ENCODE measurements at places on chromosomes 2 and 18.

DNA sequence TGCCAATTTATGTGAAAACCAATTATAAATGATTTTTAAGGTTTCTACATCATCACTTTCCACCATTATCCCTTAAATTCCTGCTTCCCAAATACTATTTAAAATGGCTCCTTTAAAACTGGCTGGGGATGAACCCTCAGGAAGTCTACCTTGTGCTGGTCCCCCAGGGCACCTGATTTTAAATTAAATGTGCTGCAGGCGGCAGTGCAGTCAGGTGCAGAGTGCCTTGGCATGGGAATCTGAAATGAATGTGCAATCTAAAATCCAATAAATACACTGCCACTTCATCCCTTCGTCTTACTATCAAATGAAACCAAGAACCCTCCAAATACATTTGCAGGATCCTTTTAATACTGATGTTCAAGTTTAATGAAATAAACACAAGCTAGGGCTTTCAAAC is 61.8 kb downstream of the C2orf76 start:
- DNase-seq: no peak

DNA sequence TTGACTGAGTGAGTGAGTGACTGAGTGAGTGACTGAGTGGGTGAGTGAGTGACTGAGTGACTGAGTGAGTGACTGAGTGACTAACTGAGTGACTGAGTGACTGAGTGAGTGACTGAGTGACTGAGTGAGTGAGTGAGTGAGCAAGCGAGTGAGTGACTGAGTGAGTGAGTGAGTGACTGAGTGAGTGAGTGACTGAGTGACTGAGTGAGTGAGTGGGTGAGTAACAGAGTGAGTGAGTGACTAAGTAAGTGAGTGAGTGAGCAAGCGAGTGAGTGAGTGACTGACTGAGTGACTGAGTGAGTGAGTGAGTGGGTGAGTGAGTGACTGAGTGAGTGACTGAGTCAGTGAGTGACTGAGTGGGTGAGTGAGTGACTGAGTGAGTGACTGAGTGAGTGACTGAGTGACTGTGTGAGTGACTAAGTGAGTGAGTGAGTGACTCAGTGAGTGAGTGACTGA is 11.9 kb downstream of the MAL start:
- no peak for DNase-seq

DNA sequence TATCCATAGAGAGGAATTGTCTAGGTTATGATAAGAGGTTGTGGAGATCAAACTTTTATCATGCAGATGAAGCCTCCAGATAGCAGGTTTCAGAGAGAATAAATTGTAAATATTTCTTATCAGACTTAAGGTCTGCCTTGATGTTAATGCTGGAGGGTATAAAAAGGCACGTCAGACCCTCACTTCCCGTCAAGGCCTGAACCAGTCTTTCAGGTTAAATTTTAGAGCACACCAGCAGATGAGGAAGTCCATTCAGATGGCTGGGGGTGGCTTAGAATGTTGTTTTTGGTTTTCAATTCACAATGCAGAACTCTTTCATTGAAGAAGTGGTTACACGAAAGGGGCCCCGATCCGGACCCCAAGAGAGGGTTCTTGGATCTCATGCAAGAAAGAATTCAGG is 144.4 kb upstream of the FBXO11 start:
- no peak for DNase-seq

DNA sequence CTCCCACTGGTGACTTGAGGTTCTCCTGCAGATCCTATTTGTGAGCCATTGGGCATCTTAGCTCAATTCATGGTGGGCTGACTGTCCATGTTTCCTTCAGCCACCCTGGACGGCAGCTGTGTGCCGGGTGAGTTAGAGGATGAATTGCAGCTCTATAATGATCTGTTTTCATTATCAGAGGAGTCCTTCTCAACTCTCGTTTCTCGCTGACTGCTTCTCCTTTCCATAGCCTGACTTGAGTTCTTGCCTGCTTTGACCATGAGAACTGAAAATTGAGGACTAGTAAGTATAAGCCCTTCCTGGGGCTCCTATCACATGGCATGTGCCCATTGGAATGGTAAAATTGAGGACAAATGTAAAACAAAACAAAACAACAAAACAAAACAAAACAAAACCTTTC is 121.8 kb downstream of the CDC42EP3 start:
- DNase-seq: no peak

DNA sequence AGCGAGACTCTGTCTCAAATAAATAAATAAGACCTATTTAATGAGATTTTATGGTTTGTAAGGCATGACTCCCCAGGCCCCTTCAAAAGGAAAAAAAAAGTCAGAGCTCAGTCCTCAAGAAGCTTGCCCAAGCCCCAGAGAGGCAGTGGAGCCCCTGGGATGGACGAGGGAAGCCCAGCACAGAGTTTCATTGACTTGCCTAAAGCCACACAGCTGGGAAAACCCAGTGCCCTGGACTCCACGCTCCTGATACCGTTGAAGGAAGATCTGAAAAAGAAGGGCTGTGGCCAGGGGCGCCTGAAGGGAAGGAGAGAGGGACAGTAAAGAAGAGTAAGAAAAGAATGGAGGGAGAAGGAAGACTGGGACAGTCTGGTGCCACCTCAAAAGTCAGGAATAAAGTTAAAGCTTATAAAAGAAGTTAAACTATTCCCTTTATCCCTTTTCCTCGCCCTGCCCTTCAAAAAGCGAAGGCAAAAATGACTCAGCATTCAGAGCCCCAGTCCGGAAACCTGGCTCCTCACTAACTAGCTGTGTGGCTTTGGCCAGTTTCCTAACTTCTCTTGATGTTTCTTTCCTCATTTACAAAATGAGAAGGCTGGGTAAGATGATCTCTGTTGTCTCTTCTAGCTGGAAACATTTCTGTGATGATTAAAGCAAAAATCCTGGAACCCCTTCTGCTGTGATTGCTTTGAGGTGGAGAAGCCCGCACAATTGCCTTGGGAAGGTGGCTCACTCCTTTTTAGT is 46.7 kb downstream of the LYPD1 start:
- DNase-seq: no peak

DNA sequence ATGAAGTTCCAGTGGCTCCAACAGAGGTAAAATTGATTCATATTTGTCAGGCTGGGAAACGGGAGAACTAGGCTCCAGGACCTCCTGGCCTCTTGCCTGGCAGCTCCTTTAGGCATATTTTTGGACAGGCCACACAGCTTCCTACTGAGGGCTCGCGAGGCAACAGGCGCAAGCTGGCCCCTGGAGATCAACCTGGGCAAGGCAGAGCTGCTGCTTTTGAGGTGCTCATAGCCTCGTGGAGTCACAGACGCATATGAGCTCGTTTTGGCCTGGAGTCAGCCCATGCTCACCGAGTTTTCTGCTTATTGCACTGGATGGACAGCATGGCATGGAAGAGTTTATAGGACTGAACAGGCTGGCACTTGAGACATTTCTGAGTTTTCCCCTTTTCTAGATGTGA is 97.7 kb downstream of the CAPN13 start:
- DNase-seq: no peak

- DNase-seq: no peak
These were observed 150.5 kb downstream of the MYO5B start for GRCh38 chr18:50044402-50044801.

- DNase-seq: no peak
These were observed 90.0 kb upstream of the NYAP2 start for GRCh38 chr2:225309516-225309915.

- no peak for DNase-seq
These were observed 130.9 kb downstream of the NCOA1 start for GRCh38 chr2:24621779-24622538.

GRCh38 chr18:80188643-80189530 is 58.4 kb downstream of the PARD6G start:
- no peak for DNase-seq

- DNase-seq: no peak
These were observed 56.2 kb upstream of the LYPD6B start for GRCh38 chr2:148982282-148982681.

DNA sequence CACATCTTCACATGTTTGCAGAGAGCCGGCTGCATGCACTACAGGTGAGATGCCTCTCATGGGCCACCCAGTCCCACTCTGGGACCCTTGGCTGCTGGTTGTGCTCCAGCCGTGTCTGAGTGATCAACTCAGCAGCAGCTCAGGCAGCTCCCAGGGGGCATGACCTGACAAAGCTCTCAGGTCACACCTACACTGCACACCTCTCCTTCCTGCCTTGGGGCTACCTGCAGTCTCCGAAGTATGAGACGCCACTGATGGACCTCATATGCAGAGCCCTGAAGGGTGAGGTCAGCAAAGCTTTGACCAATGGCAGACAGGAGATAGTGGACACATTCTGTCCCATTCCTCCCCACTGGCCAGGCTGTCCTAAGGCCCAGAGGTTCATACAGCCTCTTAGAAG is 51.4 kb downstream of the LBH start:
- DNase-seq: no peak

GRCh38 chr2:204234879-204235278 is 298.3 kb downstream of the ICOS start:
- no peak for DNase-seq

GRCh38 chr2:209323738-209324137 is 100.1 kb upstream of the MAP2 start:
- DNase-seq: no peak

DNA sequence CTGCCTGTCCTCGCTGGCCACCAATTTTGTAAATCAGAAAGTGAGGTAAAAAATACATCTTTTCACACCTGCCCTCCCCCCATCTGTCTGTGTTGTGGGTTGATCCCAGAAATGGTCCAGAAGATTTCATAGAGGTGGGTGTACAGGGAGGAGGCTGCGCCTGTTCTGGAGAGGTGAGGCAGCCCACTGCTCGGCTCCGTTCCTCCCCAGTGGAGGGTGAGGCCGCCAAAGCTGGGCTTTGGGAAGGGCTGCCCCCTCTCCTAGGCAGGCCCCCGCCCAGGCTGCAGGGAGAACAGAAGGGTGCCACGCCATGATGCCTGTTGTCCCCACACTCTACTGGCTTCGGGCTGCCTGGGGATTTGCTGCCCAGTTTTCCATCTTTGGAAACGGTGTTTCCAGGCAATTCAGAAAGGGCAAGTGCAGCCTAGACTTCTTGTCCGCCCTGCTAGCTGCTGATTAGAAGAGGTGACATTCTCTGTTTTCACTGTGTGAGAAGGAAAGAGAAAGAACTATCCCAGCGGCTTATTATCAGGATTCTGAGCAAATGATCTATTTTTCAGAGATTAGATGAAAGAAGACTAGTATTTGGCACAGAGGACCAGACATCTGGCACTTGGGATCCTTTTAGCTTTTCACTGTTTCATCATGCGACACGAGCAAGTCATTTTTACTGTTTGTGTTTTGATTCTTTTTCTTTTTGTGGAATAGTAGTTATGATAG is 18.7 kb downstream of the SMARCAL1 start:
- no peak for DNase-seq

- no peak for DNase-seq
These were observed 439.8 kb upstream of the SLC14A2 start for GRCh38 chr18:45175511-45175910.

DNA sequence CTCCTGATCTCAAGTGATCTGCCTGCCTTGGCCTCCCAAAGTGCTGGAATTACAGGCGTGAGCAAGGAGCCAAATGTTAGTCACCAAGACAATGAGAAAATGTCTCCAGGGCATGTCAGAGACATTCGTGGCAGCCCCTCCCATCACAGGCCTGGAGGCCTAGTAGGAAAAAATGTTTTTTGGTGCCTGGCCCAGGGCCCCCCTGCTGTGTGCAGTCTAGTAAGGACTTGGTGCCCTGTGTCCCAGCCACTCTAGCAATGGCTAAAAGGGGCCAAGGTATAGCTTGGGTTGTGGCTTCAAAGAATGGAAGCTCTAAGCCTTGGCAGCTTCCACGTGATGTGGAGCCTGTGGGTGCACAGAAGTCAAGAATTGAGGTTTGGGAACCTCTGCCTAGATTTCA is 12.5 kb upstream of the TXNL4A start:
- DNase-seq: no peak

- no peak for DNase-seq
These were observed 21.1 kb upstream of the CELF4 start for GRCh38 chr18:37586656-37587225.

GRCh38 chr18:40612356-40612755 is 1342.7 kb upstream of the PIK3C3 start:
- DNase-seq: no peak

GRCh38 chr18:55541571-55541970 is 46.4 kb downstream of the TCF4 start:
- no peak for DNase-seq

DNA sequence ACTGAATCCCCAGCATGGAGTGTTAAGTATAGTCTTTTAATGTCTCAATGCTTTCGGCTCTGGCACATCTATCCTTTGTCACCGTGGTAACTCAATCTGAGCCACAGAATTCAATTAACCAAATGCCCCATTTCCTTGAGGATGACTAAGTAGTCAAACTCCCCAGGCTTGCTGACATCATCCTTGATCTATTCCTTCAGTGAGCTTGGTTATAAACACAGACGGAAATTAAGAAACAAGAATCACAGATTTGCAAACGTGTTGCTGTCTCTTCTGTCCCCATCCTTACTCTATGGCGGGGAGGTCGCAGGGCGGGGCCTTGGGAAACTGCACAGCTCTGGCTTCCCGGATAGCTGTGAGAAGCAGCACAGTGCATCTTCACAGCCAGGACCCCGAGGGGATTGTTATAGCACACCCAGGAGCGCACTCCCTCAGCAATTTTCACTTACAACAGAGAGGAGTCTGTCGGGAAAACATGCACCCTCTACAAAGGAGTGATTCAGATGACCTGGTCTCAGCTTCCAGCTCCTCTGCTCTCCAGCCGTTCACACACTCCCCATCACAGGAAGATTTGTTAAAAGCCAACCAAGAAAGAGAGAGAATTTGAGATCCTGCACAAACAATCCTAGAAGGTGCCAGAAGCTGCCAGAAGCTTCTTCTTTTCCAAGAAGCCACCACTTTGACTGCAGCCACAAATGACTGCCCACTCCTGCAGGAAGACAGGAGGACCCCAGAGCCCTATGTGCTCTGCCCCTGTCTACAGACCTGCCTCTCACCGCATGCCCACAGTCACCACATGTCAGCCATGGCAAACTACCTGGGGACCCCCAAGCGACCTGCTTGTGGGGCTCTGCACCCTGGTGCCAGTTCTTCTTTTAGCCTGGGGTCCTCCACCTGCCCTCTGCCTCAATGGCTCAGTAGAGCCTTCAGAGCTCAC is 44.9 kb upstream of the YWHAQ start:
- DNase-seq: no peak

DNA sequence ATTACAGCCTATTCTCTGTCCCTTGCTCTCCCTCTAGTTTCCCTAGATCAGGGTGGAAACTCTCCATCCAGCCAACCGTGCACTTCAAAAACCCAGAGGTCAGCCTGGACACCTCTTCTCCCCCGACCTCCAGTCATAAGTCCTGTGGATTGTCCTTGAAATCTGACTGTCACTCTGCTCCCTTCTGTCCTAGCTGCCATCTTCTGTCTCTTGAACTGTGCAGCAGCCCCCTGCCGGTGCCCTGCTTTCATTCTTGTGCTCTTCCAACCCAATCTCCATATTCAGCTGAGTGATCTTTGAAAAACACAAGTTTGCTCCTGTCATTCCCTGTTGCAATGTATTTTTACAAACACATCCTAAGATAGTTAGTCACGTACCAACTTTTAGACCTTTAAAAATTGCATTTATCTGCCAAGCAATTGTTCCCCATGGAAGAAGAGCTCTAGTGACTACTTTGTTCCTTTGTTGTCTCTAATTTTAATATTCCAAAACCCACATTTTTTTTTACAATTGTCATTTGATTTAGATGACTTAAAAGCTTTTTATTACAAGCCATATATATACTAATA is 254.3 kb downstream of the CAMKMT start:
- DNase-seq: no peak

GRCh38 chr2:66318009-66318561 is 116.8 kb upstream of the MEIS1 start:
- no peak for DNase-seq

Data from left forelimb (tissue), 1 donor.